Activated T-cell treated with anti-CD3 and anti-CD28 coated beads for 4 hours (primary cell): ENCODE measurements at places on chromosomes 11 and 22.
A peak's percentile ranks its signal among the peaks of the same experiment; 100 is the strongest.

DNA sequence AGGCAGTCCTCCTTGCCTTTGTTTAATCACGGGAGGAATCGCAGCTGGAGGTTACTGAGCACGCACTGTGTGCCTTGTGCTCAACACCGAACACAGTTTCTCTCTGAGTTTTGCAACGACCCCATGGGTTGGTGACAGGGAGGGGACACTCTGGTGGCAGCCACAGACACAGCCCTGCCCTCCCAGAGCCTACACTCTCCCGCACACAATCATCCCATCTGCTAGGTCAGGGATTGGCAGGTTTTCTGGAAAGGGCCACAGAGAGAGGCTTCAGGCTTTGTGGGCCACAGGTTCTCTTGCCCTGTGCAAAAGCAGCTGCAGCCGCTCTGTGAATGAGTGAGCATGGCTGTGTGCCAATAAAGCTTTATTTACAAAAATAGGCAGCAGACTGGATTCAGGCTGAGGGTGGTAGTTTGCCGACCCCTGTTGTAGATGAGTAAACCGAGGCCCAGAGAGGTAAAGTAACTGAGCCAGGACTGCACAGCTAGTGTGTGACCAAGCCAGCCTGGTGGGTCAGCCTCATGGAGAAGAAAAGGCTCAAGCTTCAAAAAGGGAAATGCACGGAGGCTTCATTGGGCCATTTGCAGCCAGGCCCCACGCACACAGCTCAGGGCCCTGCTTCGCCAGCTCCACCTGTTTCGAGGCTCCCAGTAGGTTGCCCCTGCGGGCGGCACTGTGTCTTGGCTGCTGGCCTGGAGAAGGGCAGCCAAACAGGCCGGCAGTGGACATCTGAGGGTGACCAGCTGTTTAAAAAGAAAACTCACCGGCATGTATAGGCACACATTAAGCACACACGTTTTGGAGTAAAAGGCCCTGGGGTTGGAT is 16.3 kb downstream of the LTO1 start:
- no peak for DNase-seq

- no peak for DNase-seq
Measured at GRCh38 chr11:209275-210121, 2.0 kb downstream of the RIC8A start.

- no peak for DNase-seq
Measured at GRCh38 chr22:46638601-46639431, 18.6 kb downstream of the GRAMD4 start.

DNA sequence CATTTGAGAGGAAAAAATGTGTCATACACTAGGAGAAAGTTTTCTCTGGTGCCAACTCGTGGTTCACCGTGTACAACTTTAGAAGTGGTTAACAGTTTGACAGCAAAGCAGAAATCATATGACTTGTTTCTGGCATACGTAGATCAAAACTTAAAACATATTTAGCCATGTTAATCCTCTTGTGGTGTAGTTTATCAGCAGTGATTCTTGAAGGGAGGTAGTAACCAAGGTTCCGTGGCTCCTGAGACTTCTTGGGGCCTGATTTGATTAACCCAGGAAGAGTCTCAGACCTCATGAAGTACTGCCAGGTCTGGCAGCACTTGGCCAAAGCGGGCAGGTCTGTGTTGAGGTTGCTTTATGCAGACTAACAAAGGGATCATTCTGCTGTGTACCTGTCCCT is 40.5 kb downstream of the SREBF2 start:
- DNase-seq = no peak

GRCh38 chr11:65593518-65594414 is 1.8 kb downstream of the KCNK7 start:
- no peak for DNase-seq

- no peak for DNase-seq
Measured at GRCh38 chr22:23500508-23501260, 79.4 kb downstream of the IGLL1 start.

DNA sequence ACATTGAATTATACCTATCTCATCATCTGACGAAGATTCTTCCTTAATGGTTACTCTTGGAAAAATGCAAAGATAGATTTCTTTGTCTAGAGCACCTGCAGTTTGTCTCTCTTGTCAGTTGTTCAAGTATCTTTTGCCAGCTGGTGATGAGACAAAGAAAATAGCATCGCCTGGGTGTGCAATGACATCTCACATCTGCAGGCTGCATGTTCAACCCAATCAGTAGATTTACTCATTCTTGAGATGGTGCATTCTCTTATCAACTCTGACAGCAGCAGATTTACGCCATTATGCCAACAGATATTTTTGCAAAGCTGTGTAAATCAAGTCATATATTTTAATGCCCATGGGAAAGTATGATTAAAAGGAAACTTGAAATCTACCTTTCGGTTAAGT is 164.6 kb upstream of the PDGFD start:
- DNase-seq = no peak

DNA sequence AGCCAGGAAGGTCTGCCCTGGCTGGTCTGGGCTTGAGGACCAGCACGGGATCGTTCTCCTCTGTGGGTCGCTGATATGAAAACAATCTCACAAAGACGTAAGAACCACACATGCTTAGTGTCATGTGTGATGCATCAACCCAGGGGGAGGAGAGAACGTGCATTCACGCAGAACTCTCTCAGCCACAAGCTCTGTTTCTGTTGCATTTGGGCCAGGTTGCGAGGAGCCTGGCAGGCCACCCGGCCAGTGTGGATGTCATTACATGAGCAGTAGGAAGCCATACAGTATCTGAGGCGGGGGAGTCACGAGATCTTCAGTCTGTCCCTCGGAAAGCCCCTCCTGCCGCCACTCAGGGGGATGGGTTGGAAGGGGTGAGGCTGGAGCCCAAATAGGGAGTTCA is 53.1 kb upstream of the KCNQ1OT1 start:
- no peak for DNase-seq

GRCh38 chr11:32374261-32374711 is 61.1 kb downstream of the WT1 start:
- no peak for DNase-seq

- no peak for DNase-seq
Measured at GRCh38 chr22:32903507-32903906, 102.0 kb downstream of the TIMP3 start.

DNA sequence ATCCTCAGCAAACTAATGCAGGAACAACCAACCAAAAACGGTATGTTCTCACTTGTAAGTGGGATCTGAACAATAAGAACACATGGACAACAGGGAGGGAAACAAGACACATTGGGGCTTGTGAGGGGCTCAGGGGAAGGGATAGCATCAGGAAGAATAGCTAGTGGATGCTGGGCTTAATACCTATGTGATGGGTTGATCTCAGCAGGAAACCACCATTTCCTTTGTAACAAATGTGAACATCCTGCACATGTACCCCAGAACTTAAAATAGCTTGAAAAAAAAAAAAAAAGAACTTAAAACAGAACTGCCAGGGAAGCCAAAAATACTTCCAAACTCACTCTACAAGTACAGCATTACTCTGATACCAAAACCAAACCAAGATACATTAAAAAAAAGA is 33.8 kb downstream of the CASP4 start:
- DNase-seq = no peak

DNA sequence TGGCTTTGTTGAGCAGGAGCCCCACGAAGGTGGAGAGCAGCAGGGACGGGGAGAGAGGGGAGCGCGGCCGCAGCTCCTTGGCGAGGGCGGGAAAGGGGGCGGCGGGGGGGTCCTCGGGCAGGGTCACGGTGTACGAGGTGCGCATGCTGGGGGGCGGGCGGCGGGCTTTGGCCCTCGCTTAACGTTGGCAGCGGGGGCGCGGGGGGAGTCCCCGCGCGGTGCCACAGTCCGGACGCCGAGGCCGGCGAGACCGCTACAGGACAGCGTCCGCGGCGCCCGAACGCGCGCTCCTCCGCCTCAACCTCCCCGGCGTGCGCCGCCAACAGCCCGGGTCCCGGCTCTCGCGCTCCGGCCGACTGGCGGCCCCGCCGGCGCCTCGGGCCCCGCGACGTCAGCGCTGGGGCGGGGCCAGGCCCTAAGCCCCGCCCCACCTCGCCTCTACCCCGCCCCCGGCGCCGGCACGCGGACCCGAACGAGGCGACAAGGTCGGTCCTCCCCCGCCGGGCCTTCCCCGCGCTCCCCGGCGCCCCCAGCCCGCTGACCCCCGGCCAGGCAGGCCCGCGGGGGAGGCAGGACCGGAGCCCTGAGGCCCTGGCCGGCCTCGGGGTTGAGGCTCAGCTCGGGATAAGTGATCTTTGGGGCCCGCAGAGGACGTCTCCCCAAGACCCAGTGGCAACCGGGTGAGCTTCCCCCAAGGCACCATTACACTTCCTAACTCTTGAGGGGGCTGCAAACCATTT is 17.5 kb downstream of the USP2 start:
- peak; percentile 53 for DNase-seq

DNA sequence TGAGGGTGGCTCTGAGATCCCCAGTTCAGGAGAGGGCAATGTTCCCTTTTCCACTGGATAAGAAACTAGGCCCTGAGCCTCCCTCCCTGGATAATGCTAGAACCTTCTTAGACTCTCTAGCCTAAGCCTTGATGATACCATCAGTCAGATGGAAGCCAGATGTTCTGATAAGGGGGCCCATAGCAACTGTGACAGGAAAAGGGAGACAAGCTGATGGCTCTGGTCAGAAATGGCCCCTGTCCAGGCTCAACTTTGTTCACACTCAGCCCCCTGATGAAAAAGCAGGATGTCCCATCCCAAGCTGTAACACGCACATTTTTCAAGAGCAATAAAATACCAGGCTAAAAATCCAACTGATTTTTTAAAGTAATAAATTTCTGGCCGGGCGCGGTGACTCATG is 7.2 kb upstream of the OAF start:
- no peak for DNase-seq

- no peak for DNase-seq
Measured at GRCh38 chr11:44328138-44328660, 18.3 kb upstream of the ALX4 start.

DNA sequence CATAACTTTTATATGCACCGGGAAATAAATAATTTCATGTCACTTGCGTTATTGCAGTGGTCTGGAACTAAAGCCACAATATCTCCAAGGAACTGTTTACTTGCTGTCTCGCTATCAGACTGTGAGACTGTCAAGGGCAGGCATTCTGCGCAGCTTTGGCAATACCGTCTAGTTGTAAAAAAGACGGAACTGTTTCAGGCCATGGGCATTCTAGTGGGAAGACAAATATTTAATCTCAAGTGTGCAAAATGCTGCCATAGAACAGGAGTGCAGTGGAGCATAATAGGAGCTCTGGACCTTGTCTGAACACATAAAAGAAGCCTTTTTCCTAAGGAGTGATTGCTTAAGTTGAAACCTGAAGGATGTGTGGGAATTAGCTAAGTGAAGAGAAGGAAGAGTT is 53.8 kb downstream of the PACS1 start:
- DNase-seq = no peak

GRCh38 chr11:123413636-123414035 is 16.4 kb upstream of the GRAMD1B start:
- no peak for DNase-seq

DNA sequence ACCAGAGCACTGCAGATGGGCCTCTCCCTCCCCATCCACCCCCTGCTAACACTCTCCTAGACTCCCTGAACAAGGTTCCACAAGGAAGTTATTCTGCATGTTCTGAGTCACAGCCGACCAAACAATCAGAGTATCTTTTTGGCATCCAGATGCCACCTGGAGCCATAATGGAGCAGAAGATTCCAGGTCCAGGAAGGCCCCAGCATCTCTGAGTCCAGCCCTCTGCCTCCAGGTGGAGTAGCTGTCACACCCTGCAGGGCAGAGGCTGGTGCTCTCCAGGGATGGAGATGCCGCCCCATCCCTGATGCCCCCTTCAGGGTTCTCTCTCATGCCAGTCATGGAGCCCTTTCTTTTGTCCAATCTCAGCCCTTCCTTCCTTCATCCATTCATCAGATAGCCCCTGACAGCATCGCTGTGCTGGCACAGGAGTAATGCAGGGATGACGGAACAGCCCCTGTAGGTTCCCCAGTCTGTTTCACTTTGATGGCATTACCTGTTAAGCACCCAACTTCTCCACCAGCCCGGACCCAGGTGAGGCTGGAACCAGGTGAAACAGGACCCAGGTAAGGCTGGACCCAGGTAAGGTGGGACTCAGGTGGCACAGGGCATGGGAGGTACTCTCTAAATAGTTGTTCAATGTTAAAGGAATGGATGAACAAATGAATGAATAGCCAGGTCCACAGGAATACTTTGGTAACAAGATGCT is 20.1 kb upstream of the TSKU start:
- DNase-seq = no peak

DNA sequence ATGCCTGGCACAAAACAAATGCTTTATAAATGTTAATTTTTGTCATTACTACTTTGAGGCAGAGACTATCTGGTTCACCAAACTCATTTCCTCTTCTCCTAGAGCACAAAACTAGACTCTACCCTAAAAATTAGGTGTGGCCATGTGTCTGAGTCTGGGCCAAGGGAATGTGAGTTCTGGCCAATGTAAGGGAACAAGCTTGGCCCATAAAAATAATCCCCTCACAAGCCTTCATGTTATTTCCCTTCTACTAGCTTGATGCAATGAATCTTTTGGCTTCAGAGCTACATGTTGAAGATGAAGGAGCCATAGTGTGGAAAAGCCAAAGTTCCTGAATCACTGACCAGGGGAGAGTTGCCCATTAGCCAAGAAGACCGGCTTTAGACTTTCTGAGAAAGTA is 406.5 kb upstream of the CCDC90B start:
- no peak for DNase-seq

- peak; percentile 27 for DNase-seq
Measured at GRCh38 chr22:41286639-41287091, 678 bp upstream of the RANGAP1 start.

GRCh38 chr11:35711173-35711910 is 48.8 kb downstream of the TRIM44 start:
- no peak for DNase-seq

GRCh38 chr11:113764527-113765219 is 8.8 kb downstream of the ZW10 start:
- no peak for DNase-seq

GRCh38 chr22:45775569-45776312 is 104.1 kb downstream of the ATXN10 start:
- DNase-seq = no peak

DNA sequence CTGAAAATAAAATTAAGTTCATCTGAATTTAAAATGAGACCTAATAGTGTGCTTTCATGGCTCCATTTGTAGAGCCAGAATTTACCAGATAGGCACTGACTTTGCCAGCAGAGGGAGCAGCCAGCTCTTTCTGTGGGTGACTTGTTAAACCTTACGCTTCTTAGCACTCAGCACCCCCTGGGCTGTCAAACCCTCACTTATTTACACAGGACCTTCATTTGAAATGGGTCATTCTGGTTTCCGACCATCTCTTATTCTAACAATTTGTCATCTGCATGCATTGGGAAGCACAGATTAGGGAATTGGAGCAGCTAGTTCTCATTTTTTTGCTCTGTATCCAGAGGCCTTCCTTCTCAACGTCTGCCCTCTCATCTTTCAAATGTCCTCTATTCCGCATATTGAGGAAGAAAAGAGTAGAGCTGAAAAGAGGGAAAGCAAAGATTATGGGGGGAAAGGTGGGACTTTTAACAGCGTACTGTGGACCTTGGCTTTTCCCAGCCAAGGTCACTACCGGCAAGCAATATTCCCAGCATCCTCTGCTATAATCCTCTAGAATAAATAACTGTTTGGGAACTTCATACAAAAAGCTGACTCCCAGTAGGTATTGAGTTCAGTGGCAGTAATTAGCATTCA is 3.1 kb downstream of the ASRGL1 start:
- peak; percentile 40 for DNase-seq
